ENCODE measurements at places on chromosomes 5 and 9.

DNA sequence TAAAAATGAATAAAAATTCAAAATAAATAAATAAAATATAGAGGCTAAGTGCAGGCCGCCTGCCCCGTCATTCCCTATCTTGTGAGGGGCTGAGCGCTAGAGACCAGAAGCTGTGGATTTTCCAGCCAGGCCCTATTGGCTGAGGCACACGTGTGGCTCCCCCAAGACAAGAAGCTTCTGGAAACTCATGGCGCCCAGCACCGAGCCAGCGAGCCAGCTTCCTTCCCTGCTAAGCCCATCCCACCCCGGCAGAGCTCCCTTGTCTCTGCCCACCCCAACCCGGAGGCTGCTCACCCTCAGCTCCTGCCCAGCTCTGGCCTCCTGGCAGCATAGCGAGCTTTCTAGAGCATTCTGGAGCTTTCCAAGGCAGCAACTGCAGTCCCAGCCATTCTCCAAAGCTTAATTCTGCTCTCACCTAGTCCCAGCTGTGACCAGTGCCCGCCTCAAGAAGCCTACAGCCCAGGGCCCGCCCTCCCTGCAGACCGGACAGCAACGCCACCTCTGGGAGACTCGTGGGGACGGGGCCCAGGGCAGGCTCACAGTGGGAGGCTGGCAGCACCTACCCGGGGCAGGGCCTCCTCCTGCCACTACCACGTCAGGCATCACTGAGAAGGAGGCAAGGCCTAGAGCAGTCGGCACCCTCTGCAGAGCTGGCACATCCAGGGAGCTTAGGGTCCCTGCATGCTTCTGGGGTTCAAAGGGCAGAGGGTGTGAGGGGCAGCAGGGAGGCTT, 23.2 kb upstream of the TMEM250 start:
- no peak for DNase-seq

GRCh38 chr5:74648835-74649293, 8.3 kb upstream of the ENC1 start:
- DNase-seq, result no peak

DNA sequence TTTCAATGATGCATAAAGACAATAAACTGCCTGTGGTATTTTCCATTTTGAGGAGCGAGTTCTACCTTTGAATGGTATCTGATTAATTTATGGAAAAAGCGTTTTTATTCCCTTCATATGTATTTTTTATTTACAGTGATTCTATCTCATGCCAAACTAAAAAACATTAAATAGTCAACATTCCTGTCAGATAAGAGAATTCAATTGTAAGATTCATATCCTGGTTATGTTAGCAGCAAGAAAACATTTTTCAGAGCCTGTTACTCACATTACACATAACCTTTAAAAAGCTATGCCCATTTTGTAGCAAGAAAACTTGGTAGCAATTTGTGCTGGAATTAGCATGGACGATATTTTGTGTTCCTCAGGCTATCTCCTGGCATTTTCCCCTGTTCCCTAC, 55.1 kb upstream of the PRLR start:
- DNase-seq, result no peak

DNA sequence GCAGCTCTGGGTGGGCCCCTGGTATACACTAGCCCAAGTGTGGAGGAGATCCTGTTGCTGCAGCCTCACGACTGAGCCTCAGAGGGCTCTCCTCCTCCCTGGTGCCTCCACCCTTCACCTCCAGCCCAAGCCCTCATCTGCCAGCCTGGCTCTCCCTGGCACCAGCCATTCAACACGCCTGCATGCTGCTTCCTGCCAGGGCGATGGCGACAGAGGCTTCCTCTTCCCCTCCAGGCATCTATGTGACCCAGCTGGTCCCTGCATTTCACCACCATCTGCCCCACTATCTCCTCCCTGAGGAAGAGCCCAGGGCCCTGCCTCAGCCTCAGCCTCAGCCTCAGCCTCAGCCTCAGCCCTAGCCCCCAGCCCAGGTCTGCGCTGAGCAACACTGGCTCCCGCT, 54.8 kb upstream of the ANGPTL2 start:
- no peak for DNase-seq

DNA sequence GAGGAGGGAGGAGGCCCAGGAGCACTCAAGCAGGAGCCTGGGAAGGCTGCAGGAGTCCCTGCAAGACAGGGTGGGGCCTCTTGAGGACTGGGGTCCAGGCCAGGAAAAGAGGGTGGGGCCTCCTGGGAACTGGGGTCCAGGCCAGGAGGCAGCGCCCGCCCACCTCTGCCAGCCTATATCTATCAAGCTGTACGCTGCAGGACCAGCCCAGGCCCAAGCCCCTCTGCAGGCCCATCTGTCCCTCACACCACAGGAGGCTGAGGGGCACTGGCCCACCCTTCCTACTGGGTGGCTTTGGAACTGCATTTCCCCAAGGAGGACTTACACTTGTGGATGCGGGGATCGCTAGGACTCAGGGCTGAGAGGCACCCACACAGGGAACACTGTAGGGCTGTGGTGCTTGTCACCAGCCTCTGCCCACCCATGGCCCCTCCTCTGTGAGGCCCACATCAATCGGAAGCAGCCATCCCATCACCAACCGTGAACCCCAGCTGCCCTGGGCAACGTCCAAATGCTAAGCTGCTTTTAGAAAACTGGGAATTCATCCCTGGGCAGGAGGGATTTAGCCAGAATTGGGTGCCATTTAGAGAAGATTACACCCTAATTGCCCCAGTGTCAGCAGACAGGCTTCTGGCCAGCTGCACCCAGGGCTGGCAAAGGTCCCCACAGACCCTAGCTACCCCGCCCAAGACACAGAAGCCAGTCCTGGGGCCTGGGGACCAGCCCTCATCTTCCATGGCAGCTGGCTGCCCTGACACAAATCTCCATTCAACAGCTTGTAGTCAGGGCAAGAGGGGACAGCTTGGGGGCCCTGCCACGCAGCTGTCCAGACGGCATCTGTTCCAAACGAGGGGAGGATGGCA, 15.3 kb downstream of the BICD2 start:
- no peak for DNase-seq
